Stimulated activated CD4-positive, alpha-beta T cell treated with anti-CD3 and anti-CD28 coated beads, TNF-alpha, amount 100 ng/mL, for 24 hours (primary cell): ENCODE measurements at places on chromosomes 7 and 10.

- no peak for DNase-seq
Observed at GRCh38 chr10:49081547-49082275, 33.6 kb downstream of the VSTM4 start.

DNA sequence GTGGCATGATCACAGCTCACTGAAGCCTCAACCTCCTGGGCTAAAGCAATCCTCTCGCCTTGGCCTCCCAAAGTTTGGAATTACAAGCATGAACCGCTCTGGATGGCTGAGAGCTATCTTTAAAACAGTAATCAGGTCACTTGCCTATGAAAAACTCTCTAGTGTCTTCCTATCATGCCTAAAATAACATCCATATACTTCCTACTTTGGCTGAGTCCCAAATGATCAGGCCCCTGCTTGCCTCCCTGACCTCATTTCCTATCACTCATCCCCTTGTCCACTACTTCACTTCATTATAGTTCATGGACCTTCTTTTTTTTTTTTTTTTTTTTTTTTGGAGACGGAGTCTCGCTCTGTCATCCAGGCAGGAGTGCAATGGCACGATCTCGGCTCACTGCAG lies 28.0 kb downstream of the SEPTIN7 start:
- DNase-seq, result no peak

- no peak for DNase-seq
Observed at GRCh38 chr7:152633072-152633471, 42.9 kb downstream of the XRCC2 start.

GRCh38 chr10:79310200-79310865 lies 36.9 kb upstream of the PPIF start:
- no peak for DNase-seq

GRCh38 chr7:77415476-77415822 lies 700 bp downstream of the GSAP start:
- no peak for DNase-seq

GRCh38 chr7:12943781-12944180 lies 256.3 kb downstream of the ARL4A start:
- DNase-seq, result no peak

DNA sequence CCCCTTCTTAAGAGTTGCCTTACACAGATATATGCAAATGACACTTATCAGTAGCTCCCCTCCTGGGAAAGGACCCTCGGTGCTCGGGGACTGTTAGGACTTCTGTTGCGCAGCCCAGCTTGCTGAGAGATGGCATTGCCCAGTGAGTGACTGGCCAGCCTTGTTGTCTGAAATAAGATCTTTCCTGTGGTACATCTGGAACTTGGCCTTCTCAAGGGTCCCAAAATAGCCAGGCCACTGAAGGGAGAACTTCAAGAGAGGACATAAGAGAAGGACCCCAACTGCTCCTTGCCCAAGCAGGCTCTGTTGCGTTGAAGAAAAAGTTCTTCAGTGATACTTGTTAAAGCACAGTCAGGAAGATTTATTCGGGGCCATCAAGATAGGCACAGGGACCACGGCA lies 17.3 kb downstream of the BAG3 start:
- DNase-seq, result no peak

GRCh38 chr7:27409776-27410175 lies 167.2 kb downstream of the EVX1 start:
- DNase-seq, result no peak

DNA sequence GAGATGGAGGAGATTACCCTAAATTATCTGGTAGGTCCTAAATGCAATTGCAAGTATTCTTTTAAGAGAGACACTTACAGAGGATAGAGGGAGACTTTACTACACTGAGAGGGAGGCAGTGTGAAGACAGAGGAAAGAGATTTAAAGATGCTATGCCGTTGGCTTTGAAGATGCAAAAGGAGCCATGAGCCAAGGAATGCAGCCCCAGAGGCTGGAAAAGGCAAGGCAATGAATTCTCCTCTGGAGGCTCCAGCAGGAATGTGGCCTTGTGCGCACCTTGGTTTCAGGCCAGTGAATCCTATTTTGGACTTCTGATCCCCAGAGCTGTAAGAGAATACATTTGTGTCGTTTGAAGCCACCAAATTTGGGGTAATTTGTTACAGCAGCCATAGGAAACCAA lies 118.6 kb downstream of the PLXNA4 start:
- DNase-seq, result no peak

GRCh38 chr10:42593284-42593683 lies 45.1 kb downstream of the ZNF33B start:
- no peak for DNase-seq

- DNase-seq, result no peak
Observed at GRCh38 chr10:77299320-77299719, 338.3 kb downstream of the KCNMA1 start.

DNA sequence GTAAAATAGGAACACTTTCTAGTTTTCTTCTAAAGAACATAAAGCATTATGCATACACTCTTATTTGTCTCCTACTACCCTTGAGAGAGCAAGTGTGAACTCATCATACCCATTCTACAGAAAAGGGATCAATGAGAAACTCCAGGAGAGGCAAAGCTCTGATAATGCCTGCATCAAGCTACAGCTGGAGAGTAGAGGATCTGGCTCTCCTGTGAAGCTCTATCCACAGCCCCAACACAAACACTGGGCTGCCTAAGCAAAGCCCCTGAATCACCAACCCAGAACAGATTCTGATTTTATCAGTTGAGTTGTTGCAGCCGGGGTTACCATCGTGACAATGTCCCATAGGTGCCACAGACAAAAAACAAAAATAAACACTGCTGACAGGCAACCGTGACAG lies 74.9 kb downstream of the NUDCD3 start:
- no peak for DNase-seq

- DNase-seq, result no peak
Observed at GRCh38 chr10:124259139-124259825, 159.4 kb downstream of the OAT start.

- no peak for DNase-seq
Observed at GRCh38 chr10:49744924-49745605, 17.1 kb downstream of the OGDHL start.

DNA sequence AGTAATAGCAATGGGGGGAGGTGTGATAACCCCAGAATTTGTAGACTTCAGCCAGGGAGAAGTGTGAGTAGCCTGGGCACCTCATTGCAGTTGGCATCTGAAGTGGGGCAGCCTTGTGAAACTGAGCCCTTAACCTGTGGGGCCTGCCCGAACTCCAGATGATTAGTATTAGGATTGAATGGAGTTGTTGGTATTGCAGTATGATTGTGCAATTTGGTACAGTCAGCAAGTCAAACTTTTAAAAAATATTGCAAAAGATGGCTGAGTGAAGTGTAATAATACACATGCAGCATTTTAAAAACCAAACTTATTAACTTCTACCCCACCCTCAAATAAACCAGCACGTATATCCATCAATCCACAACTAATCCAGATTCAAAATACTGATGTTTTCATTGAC lies 9.3 kb downstream of the RBM33 start:
- DNase-seq, result no peak

GRCh38 chr7:24755541-24756407 lies 1.5 kb downstream of the GSDME start:
- no peak for DNase-seq

DNA sequence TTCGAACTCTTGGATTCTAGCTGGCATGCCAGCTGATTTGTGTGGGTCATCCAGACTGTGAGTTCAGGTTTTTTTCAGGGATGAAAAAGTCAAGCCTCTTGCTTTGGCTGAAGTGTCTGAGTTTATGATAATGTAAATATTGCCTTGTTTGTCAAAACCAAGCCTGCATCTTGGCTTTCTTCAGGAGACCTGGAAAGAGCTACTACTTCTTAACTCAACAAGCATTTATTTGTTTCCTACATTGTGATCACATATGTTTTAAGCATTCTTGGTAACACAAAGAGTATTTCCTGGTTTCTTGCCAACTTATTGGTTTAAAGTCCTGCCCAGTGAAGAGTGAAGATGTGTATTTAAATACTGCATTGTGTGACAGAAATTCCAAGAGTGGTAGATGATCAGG lies 407.1 kb downstream of the LRMDA start:
- no peak for DNase-seq

DNA sequence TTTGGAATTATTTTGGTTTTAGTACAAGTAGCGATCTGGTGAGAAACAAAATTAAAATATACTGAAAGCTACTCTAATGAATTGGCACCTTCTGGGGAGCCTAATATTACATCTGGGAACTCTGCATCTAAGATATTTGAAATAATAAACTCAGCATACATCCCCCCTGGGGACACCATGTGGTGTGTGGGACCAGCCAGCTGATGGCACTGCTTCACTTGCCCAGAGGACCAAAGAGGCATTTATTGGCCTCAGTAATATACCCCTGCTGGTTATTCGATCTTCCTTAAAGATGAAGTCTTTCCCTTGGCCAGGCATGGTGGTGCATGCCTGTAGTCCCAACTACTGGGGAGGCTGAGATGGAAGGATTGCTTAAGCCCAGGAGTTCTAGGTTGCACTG lies 195.1 kb upstream of the AUTS2 start:
- no peak for DNase-seq

GRCh38 chr7:111756687-111757178 lies 194.4 kb upstream of the IMMP2L start:
- DNase-seq, result no peak

DNA sequence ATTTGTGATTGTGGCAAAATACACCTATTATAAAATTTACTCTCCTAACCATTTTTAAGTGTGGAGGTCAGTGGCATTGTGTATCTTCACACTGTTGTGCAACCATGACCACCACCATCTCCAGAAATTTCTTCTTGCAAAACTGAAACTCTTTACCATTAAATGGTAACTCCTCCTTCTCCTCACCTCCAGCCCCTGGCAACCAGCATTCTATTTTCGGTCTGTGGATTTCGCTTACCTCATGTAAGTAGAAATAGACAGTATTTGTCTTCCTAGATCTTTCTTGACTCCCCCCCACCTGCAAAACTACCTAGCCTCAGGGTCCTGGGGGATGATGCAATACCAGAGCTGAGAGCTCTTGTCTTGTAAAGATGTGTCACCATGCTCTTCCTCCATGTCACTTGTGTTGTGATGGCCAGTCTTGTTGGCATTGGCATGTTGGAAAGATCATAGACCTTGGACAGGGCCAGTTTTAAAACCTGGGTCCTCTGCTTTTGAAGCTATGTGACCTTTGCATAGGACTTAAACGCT lies 71.1 kb upstream of the EMX2 start:
- DNase-seq, result no peak

DNA sequence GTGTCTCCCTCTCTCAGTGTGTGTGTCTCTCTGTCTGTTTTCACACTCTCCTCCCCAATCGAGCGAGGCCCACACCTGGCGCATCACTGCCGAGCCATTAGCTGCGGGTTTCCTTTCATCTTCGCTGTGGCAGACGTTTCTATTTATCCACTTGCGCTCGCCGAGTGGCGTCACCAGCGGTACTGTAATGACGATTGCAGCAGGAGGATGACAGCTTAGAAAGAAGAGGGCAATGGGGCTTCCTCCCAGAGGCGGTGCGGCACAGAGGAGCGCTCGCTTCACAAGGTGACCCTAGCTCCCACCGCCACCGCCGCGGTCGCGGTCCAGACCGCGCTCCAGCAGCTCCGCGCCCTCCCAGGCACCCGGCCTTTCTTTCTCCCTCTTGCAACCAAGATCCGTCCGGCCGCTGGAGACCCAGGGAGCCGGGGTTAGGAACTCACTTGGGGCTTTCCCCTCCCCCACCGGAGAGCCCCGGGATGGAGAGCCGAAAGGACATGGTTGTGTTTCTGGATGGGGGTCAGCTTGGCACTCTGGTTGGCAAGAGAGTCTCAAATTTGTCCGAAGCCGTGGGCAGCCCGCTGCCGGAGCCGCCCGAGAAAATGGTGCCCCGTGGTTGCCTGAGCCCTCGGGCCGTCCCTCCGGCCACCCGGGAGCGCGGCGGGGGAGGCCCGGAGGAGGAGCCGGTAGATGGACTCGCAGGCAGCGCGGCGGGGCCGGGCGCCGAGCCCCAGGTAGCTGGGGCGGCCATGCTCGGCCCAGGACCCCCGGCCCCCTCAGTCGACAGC lies at the start of gene EVX1:
EVX1 (plus strand) TSS at position 248 of the 785 bp plus-strand sequence; CDS start at position 477, 229 bp downstream.
- DNase-seq, result no peak

DNA sequence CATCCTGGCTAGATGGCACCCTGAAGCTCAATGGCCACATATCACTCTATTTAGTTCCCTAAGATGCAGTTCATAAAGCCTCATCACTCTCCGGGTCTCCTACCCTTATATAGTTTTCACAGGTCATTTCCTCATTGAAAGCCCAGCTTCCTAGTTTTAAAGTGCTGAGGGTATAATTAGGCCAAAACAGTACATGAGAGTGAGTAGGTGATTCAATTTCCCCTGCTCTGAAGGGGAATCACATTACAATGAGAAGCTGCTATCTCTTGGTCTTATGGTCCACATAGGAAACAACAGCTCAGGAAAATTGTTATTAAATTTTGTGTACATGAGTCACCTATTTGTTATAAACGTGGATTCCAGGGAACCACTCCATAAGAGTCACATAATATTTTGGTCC lies 162.0 kb downstream of the SEMA3E start:
- no peak for DNase-seq

DNA sequence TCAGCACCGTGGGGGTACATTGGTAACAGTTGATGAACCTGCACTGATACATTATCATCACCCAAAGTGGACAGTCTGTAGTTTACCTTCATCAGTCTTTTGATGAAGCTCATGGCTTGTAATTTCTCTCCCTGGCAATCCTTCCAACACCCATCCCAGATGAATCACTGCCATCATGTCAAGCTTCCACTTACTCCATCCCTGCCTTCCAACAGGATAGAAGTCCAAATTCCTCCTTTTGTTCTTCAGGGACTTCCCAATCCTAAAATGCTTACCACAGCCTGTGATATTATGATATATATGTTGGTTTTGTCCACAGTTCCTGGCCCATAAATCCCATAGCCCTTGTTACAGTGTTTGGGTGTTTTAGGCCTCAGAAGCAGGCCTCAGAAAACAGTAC lies 16.1 kb downstream of the SNX10 start:
- DNase-seq, result no peak

DNA sequence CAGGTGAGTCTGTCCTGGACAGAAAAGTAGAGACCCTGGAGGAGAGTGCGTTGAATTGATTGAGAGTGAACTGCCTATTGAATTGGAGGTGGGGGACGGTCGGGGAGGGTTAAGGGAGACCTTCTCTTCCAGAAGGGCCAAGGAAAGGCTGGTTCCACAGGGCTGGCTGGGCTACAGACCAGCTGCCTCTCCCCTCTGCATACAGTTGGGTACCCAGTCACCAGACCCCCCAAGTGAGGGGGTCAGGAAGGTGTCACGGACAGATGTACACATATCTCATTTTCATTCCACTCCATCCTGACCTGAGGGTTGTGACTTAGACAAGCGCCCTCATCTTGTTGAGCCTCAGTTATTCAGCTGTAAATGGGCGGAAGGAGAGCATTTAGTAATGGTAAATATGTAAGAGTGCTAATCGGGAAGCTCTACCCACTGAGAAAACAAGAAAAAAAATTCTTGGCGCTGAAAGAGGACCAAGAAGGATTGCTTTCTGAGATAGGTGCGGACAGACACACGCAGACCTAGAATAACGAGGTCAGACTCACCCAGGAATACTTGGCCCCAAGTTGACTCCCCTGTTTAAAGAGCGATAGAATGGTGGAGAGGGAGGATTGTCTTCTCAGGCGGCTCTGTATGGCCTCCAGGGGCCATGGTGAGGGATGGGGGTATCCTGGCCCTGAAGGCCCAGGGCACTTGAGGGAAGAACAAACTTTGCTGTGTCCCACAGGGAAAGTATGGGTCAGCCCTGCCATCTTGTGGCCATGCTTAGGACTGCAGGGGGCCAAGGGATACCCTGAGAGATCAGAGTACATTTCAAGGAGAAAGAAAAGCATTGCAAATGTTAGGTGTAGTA lies 7.2 kb upstream of the MBL2 start:
- DNase-seq, result no peak
